ENCODE measurements at places on chromosomes 3 and 15.

GRCh38 chr3:184377882-184378445 is at the start of gene THPO:
THPO (minus strand) TSS chr3:184378207; CDS start chr3:184376259, 1,948 bp downstream.
- no peak for DNase-seq

- DNase-seq, result no peak
These were observed 241.8 kb upstream of the MCTP2 start for GRCh38 chr15:93989440-93989998.

DNA sequence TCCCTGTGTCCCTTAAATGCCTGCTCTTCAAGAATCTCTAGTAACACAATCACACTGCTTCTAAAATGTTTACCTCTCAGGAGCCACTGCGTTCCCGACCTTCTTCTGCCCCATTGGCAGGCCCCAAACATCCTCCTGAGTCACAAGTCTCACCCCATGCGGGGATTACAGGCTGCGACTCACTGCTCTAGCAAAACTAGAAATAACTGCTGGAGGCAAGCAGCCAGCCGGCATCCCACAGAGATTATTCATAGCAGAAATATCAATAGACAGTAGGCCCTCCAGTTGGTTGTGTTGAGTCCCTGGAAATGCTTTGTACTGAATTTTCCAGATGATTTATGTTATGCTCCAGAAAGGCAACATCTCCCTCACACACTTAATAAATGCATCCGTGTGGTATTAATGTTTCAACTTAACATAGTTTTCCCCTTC is 64.8 kb downstream of the RFTN1 start:
- no peak for DNase-seq

GRCh38 chr15:65414841-65415621 is 7.7 kb downstream of the IGDCC4 start:
- no peak for DNase-seq

- no peak for DNase-seq
These were observed 29.4 kb downstream of the NR2F2 start for GRCh38 chr15:96359616-96360521.

DNA sequence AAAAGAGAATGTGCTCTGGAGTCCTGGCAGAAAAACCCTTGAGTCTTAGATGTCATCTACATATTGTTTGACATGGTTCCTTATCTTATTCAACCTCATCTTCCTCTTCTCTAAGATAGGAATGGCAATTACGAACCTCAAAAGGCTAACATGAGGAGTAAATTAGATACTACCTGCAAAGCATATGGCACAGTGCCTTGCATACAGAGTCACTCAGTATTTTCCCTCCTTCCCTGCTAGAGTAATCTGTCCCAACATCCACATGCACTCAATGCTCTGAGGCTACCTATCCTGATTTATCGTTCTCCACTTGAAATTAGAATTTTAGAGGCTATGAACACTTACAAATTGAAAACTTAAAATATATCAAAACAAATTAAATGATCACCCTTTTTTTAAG is 386.7 kb downstream of the RSL24D1 start:
- no peak for DNase-seq

DNA sequence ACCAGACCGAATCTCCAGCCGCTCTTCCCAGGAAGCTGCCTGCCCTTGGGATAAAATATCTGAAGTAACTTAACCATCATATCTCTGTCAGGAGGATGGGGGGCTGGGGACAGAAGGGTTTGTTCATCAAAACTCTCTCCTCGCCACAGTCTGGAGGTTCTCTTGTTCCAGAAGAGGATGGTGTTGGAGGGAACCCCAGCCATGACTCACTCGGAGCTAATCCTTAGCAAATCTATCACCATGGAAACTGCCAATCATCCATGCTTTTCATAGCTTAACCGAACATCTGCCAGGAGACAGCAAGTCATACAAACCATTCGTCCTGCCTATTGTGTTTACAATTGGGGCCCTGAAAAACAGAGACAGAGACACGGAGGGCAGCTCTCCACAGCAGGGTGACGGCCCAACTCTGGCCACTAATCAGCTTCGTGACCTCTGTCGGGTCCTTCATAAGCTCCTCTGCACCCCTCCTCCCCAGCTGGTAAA is 73.8 kb upstream of the HEG1 start:
- no peak for DNase-seq

- no peak for DNase-seq
These were observed 38.2 kb upstream of the GOLGA8B start for GRCh38 chr15:34621675-34622074.

All from activated CD8-positive, alpha-beta memory T cell treated with anti-CD3 and anti-CD28 coated beads for 1 hour (primary cell).